ENCODE measurements at places on chromosomes 5 and 9.

GRCh38 chr9:18821788-18822187, 211.2 kb downstream of the SAXO1 start:
- no peak for DNase-seq

DNA sequence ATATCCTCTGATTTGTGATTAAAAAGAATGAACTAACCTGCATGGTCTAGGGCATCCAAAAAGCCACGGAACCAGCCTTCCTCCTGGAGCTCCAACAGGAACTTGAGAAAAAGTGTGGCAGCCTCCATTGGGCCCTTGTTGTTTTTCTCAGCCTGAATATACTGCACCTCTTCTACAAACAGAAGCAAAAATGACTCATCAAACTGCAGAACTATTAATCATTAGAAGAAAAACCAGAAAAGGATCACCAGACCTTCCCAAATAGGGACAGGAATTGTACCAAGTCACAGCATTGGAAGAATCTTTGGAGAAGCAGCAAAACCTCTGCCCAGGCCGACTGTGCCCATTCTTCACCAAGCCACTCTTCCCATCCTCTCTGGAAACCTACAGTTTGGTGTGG, 25.2 kb downstream of the RIGI start:
- no peak for DNase-seq

- DNase-seq, result no peak
Measured at GRCh38 chr9:4344946-4345345, 45.1 kb upstream of the GLIS3 start.

GRCh38 chr9:125785248-125785751, 38.1 kb downstream of the PBX3 start:
- DNase-seq, result no peak

- DNase-seq, result no peak
Measured at GRCh38 chr5:102613661-102614060, 114.9 kb upstream of the SLCO6A1 start.

DNA sequence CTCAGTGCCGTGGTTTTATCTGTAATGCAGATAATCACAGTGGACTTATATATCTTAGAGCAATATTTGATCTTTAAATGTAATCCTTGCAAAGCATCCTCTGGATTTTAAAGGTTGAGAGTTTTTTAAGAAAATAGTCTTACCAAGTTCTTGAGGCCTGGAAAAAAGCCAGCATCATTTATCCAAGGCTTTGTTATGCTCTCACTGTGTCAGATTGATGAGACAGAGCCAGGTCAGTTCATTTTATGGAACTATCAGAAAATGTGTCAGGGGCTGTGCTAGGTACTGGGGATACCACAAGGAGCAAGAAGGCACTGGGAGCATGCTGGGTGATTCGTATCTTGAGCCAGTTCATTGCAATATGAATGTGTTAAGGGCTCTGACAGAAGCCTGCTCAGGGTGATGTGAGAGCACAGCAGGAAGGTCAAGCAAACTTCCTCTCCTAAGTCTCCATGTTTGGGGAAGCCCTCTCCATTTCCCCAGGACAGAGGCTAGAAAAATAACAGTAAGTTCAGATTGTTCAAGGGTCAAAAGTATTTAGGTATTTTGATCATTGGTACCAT, 19.7 kb downstream of the C7 start:
- no peak for DNase-seq

GRCh38 chr5:54981928-54982327, 3.5 kb downstream of the ESM1 start:
- no peak for DNase-seq

GRCh38 chr5:67639976-67640375, 443.4 kb upstream of the CD180 start:
- no peak for DNase-seq

GRCh38 chr9:110994771-110995241, 43.5 kb downstream of the LPAR1 start:
- DNase-seq, result no peak

Measured in cortex of kidney (tissue), 1 donor.